ENCODE measurements at places on chromosomes 11 and 22.

GRCh38 chr11:16179676-16180075, 176.7 kb downstream of the SOX6 start:
- DNase-seq, result no peak

DNA sequence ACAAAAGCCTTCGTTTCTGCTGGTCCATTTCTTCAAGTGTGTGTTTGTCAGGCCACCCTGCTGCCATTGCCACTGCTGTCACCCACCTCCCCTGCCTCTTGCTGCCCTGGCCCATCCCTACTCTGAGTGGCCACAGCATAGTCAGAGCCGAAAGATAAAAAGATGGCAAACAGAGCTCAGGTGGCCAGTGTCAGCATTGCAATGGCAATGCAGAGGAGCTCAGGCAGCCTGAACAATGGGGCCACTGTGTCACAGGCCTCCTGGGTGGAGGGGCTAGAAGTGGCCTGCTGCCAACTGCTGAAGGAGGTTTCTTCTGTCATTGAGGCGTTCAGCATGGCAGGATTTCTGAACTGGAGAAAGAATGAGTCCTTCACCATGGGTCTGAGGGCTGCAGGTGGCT, 137.1 kb downstream of the CSNK2A3 start:
- DNase-seq, result no peak

- no peak for DNase-seq
Measured at GRCh38 chr11:120815319-120816100, 208.4 kb upstream of the TBCEL start.

DNA sequence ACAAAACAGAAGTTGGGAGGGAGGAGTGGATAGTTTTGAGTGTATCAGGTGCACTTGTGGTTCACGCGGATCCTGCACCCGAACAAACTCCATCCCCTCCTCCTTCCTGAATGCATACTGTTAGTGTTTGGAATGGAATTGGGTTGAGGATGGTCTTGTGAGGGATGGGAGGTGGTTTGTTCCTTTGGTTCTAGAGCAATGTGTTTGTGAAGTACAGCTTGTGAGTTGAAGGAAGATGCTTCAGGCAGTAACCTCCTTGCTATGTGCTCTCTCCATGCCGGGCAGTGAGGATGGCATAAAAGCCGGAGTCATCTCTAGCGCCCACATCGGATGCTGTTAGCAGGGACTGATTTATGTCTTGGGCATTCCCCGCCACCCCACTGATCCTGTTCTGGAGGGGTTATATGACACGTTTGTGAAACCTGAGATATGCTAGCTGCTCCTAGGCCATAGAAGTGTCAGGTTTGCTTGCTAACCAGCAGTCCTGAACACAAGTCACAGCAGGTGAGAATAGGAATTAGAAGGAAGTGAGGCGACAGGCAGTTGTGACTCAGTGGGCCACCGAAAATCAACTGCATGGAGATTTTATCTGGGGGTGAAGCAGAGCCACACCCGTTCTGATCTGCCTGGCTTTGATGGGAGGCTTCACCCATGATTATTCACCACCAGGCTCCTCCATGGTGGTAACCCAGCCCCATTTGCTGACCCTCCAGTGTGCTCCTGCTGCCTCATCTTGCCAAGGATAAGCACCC, 2.2 kb downstream of the BCR start:
- peak; percentile 50 for DNase-seq

DNA sequence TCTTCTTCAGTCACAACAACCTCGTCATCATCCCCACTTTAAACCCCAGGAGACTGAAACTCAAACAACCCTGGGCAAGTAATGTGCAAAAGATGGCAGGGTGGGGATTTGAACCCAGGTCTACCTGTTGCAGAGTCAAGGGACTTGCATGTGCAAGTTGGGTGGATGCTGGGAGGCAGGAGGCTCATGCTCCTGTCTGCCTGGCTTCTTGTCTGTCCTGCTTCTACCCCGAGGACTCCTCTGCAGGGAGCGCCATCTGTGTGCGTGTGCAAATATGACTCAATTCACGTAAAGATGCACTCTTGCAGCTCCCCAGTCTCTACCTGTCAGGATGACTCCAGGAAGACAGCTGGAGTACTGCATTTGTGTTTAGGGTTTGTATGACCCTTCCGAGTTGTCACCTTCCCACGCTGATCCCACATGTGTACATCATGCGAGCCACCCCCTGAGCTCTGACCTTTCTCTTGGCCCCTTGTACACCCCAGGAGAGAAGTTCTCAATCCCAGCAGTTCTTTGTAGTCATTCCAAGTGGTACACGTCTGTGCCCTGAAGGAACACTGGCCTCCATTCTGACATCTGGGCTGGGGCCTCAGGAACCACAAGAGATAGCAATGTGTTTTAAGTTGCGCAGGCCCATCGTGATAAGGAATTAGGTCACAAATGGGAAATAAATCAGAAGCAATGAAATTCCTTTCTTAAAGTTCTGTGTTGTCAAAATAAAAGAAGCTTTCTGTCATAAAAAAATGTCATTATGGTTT, 95.7 kb downstream of the CWC15 start:
- no peak for DNase-seq

- DNase-seq, result no peak
Measured at GRCh38 chr22:25753252-25753651, 11.3 kb downstream of the MYO18B start.

DNA sequence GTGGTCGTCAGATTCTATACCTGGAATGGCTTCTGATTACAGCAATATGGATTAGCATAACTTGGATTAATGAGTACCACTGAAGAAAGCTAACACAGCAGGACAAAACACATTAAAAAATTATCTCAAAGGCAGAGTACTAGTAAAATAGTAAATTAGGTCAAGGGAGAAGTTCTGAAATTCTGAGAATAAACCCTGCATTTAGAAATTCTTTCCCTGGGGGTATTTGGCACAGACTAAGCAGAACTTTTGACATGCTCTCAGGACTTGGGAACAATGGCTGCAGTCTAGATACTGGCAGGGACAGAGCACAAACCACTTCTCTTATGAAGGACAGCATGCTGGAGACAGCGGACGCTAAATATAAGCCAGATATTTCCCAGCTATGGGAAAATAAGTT, 85.6 kb upstream of the GRIA4 start:
- no peak for DNase-seq

- DNase-seq, result no peak
Measured at GRCh38 chr11:2313051-2313951, 11.5 kb downstream of the TSPAN32 start.

DNA sequence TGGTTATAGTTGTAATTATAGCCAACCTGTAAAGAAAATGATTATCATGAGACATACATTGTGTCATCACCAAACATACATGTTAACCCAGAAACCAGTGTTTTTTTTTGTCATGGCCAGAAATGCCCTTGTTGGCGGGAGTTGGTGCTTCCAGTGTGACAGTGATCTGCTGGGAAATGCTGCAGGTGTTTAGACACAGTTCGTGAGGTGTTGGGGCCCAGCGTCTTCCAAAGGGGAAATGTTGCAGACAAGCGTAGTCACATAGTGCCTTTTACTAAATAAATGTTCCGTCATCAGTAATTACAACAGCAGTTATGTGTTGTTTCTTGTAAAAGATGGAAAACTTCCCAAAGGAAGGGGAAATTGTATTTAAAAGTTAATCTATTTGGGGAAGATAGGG, 92.6 kb upstream of the GAL start:
- no peak for DNase-seq

DNA sequence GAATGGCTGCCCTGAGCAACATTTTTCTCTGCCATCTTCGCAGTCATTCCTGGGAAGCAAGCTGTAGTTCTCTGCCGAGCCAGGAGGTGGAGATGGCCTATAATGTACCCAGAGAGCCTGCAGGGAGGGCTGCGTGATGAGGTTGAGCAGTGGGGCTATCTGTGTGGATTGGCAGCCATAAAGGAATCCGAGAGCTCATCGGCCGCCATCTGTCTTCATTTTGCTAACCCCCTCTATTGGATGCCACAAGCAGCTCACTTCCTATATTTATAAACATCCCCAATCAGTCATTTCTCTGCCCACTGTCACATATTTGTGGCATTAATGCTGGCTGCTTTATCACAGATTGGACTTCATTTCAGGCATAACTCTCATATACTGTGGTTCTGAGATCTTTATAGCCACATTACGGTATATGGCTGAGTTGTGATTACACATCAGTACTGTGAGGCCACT, 209.5 kb downstream of the NTM start:
- no peak for DNase-seq

DNA sequence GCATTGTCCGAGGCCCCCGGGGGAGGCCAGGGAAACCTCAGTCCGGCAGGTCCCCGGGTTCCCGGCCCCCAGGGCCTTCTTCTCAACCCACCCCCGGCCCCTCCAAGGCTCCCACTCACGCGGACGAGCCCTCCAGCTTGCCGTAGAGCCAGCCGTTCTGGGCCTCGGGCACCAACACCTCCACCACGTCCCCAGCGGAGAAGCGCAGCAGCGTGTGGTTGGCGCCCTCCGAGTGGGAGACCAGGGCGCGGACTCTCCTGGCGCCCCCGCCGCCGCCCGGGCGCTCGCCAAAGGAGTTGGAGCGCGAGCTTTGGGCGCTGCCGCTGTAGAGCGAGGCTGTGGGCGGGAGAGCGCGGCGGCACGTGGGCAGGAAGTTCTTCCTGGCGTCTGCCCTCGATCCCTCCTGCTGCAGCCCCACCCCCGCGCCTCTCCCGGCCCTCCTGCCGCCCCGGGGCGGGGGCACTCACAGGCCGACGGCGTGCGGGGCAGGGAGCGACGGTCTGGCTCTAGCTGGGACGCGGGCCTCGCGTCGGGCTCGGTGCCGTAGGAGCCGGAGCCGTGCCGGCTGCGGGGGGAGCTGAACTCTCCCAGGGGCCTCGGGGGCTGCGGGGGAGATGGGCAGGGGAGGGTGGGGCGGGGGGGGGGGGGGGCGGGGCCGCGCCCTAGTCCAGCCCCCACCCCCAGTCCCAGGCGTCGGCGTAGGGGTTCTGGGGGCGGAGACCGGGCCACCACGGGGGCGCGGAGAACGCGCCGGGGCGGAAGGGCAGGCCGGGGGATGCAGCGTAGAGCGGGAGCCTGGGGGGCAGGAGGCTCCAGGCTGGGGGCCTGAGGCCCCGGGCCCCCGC, 4.9 kb upstream of the SLC16A8 start:
- no peak for DNase-seq

GRCh38 chr22:43739851-43740379, 72.2 kb downstream of the EFCAB6 start:
- DNase-seq, result no peak

- no peak for DNase-seq
Measured at GRCh38 chr11:83033972-83034672, 37.6 kb downstream of the RAB30 start.

Data from activated T-cell treated with anti-CD3 and anti-CD28 coated beads for 24 hours (primary cell).